EH (cell line): ENCODE measurements at places on chromosomes 13 and 19.
A peak's percentile ranks its signal among the peaks of the same experiment; 100 is the strongest.

- no peak for DNase-seq
Observed at GRCh38 chr19:7850000-7850813, 20.2 kb downstream of the EVI5L start.

GRCh38 chr13:38685974-38686576 lies 802 bp upstream of the FREM2 start:
- peak; percentile 13 for DNase-seq

GRCh38 chr19:6532244-6532999 lies 1.6 kb downstream of the TNFSF9 start:
- DNase-seq: no peak

GRCh38 chr19:48795685-48796070 lies 15.2 kb downstream of the BCAT2 start:
- no peak for DNase-seq

GRCh38 chr13:25180775-25181537 lies 8.9 kb upstream of the AMER2 start:
- DNase-seq: no peak

GRCh38 chr13:113145496-113145895 lies 13.0 kb upstream of the PROZ start:
- no peak for DNase-seq

GRCh38 chr13:90246687-90247345 lies 1100.7 kb upstream of the MIR17HG start:
- no peak for DNase-seq

DNA sequence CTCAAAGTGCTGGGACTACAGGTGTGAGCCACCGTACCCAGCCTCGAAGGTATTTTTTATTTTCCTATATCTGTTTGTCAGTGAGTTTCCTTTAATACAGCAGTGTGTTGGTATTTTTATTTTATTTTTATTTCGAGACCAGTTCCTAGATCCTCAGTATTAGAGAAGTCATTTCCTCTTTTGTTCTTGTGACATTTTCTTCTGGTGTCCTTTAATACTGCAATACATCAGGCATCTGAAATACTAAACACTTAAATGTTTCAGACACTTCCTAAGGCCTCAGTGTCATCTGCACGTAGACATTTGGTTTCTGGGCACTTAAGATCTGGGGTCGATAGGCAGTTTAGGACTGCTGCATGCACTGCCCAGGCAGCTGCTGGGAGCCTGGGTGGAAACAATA lies 22.5 kb downstream of the GATAD2A start:
- no peak for DNase-seq

DNA sequence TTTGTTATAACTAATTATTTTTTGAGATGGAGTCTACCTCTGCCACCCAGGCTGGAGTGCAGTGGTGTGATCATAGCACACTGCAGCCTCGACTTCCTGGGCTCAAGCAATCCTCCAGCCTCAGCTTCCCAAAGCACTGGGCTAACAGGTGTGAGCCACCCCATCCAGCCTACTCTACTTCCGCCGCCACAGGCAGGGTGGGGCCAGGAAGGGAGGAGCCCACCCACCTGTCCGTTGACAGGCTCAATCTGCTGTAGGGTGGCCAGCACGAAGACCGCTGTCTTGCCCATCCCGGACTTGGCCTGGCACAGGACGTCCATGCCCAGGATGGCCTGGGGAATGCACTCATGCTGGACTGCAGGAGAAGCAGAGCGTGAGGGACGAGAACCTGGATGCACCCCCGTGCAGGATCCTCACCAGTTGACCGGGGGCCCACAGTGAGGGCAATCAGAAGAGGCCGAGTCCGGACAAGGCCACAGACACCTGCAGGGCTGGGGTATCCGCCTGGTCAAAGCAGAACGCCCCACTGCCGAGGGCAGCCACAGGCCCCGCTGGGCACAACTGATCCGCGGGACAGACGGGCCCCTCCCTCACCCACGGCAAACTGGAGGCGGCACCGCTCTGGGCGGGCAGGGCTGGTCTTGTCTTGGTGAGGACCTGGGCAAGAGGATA lies 6.7 kb downstream of the DDX39A start:
- no peak for DNase-seq

- DNase-seq: no peak
Observed at GRCh38 chr13:107365466-107366215, 797.7 kb upstream of the ARGLU1 start.

DNA sequence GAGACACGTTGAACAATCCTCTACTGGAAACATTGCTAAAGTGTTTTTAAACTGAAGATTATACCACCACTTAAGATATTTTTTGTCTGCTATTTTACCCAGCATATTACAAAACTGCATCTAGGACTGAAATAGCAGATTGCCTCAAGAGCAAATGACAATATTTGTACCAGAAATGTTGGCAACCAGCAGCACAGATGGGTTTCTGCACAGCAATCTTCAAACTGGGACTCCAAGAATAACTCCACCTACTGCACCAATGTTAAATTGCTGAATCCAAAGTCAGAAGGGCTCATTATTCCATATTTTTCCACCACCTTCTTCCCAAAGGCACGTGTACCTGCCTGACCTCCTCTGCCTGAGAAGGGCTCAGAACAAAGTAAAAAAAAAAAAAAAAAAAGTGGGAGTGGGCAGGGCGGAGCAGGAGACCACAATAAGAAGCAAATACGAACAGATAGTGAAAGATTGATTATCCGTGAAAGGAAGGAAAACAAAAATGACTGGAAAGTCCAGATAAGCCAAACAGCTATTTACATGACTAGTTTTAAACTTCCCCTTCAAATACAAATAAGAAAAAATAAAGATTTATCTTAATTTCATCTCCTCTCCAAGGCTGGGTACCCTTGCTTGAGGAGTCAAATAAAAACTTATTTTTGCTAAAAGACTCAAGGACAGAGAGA lies 79.4 kb downstream of the FOXO1 start:
- DNase-seq: no peak

GRCh38 chr13:80139196-80139595 lies 201.7 kb downstream of the SPRY2 start:
- DNase-seq: no peak

- DNase-seq: no peak
Observed at GRCh38 chr13:50850445-50850844, 7.0 kb upstream of the DLEU7 start.

DNA sequence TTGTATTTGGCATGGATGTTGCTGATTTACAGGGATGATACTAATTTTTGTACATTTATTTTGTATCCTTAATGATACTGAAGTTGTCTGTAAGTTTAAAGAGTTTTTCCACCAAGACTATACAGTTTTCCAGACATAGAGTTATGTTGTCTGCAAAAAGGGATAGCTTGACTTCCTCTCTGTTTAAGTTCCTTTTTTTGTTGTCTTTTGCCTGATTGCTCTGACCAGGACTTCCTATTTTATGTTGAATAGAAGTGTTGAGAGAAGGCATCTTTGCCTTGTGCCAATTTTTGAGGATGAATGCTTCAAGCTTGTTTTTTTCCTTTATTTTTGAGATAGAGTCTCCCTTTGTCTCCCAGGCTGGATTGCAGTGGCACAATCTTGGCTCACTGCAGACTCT lies 36.8 kb upstream of the ZNF681 start:
- DNase-seq: no peak

DNA sequence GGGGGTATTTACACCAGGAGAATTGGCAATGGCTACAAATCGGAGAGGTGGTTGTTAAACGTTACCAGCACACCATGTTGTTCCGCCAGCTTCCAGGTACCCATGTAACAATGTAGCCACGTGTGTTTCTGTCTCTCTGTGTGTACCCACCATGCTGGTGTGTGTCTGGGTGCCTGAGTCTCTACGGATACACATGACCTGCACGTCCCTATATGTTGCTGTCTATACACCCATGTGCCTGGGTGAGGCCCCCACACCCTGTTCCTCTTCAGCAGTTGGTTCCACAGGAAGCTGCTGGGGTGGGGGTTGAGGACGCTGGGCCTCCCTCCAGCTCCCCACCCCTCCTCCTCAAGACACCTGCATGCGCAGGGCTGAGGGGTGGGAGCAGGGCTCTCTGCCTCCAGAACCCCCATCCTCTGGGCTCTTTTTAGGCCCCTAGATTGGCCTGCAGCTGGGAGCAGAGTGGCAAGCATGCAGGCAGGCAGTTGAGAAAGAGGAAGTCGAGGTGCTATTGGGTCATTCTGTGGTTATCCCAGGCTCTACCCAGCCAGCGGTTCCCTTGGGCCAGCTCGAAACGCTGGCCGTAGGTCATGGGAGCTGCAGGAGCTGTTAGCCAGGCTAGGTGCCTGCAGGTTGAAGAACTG lies at the start of gene ARHGEF18:
Gene ARHGEF18 (plus strand): TSS at position 351 of the 644 bp plus-strand sequence. CDS start 13,954 bp downstream, outside the sequence.
- no peak for DNase-seq

GRCh38 chr19:45607071-45608029 lies 5.3 kb upstream of the GPR4 start:
- peak; percentile 75 for DNase-seq

- peak; percentile 70 for DNase-seq
Observed at GRCh38 chr13:60162096-60162495, 1.6 kb downstream of the DIAPH3 start.

DNA sequence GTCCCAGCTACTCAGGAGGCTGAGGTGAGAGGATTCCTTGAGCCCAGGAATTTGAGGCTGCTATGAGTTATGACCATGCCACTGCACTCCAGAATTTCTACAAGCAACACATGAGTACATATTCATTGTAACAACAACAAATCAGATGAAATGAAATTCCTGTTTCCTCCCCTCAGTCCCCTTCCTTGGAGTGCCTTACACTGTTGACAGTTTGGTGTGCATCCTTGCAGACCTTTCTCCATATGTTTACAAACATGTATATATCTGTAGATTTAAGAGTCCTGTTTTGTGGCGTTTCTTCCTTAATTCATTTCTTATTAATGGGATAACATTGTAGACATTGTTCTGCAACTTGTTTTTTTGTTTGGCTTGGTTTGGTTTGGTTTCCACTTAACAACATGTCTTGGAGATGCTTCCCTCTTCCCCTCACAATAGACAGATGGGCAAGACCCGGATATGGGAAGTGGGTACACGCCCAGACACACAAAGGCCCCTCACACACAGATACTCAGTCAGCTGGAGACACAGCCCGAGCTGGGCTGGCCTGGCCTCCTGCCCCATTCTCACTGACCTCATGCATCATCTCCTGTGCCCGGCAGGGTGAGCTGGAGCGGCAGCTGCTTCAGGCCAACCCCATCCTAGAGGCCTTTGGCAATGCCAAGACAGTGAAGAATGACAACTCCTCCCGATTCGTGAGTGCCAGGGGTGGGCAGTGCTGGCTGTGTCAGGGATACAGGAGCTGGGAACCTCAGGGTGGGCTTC lies 21.7 kb downstream of the MYH14 start:
- DNase-seq: no peak

GRCh38 chr19:20928371-20928770 lies 5.3 kb downstream of the ZNF85 start:
- DNase-seq: peak; percentile 79

- peak; percentile 60 for DNase-seq
Observed at GRCh38 chr19:8609279-8610040, 1.1 kb downstream of the ADAMTS10 start.

DNA sequence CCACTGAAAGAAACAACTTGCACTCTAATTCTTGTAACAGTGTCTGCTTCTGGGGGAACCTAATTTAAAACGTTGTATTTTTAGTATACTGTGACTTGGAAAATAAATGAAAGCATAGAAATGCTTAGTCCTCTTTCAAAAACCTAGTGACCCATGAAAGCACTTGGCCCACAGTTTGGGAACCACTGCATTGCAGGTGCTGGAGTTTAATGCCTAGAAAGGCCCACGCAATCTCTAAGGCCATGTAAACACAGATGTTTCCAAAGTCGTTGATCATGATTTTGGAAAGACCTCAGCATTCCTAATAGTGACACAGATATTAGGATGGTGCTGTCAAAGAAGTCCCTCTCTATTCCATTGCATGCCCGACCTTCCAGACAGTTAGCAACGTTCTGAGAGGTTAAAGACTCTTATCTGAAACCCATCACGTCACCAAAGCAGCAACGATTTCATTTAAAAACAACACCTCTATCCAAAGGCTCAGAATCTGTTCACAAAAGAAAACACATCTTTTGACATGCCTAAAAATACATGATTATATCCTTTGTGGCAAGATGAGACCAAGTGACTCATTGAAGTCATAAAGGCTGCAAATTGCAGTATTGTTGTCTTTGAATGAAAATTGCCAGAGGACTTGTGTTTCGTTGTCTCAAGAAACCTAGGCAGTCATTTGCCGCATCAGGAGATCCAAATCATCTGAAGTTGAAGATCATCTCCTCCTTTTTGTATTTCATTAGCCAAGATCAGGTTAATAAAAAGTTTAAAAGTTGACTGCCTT lies 328.0 kb upstream of the ZNF507 start:
- no peak for DNase-seq

- no peak for DNase-seq
Observed at GRCh38 chr13:45108716-45109101, 11.6 kb upstream of the GTF2F2 start.

DNA sequence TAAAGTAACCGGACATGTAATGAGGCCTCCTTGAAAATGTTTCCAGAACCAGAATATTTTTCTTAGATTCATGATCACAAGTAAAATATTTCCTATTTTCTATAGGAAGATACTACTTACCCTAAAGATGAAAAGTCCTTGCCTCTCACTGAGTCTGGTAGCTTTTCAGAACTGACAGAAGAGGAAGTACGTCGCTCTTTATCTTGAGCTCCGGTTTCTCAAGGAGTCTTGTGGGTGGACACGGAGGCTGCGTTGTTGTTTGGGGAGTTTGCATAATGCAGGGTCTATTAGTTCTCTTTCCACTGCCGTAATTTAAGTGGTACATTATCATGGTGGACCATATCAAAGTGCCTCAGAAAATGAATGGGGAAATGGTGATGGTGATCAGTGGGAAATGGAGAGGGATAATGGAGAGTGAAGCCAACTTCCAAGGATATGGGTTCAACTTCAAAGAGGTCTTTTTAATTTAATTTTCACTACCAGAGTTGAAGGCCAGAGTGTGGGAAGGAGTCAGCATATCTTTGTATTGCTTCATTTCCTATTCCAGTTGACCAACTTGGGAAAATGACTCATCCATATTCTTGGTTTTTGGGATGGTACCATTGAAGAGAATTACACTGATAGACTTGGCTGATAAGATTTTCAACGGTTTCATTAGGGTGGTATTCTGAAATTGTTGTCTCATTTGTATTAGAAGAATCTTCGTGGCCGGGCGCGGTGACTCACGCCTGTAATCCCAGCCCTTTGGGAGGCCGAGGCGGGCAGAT lies 23.4 kb downstream of the MBD3L2B start:
- no peak for DNase-seq

DNA sequence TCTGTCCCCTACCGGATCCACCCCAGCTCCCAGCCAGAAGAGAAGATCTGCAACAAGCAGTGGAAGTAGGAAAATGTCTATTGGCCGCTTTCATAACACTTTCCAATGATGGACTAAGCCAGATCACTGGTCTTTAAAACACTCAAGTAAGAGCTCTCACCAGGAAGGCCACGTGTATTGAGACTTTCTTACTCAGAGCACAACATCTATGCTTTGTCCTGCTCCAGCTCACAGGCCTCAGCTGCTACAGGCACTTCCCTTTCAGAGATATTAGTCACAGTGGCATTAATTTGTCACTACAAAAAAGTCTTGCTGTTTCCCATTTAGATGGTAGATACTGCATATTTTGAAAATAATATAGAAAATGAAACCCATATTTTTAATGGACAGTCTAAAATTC lies 164.2 kb downstream of the ABCC4 start:
- DNase-seq: peak; percentile 42
